Effector memory CD4-positive, alpha-beta T cell (primary cell): ENCODE measurements at places on chromosomes 7 and 10.

GRCh38 chr7:145850636-145851035 is 266.0 kb upstream of the CNTNAP2 start:
- DNase-seq = no peak

DNA sequence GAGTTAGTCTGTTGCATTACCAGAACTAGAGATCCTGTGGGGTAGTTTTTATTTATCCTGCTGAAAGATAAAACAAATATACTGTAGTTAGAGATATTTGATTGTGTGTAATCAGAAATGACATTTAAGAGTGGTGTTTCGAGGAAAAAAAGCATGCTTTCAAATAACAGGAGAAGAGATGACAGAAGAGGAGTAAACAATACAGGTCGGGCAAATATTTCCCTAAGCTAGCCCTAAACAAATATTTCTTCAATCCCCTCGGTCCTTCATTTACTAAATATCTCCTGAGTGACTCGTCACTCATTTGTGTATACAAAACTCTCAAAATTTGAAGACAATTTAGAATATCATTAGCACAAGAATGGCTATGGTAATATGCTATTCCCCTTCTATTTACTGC is 219.7 kb upstream of the FERD3L start:
- no peak for DNase-seq

DNA sequence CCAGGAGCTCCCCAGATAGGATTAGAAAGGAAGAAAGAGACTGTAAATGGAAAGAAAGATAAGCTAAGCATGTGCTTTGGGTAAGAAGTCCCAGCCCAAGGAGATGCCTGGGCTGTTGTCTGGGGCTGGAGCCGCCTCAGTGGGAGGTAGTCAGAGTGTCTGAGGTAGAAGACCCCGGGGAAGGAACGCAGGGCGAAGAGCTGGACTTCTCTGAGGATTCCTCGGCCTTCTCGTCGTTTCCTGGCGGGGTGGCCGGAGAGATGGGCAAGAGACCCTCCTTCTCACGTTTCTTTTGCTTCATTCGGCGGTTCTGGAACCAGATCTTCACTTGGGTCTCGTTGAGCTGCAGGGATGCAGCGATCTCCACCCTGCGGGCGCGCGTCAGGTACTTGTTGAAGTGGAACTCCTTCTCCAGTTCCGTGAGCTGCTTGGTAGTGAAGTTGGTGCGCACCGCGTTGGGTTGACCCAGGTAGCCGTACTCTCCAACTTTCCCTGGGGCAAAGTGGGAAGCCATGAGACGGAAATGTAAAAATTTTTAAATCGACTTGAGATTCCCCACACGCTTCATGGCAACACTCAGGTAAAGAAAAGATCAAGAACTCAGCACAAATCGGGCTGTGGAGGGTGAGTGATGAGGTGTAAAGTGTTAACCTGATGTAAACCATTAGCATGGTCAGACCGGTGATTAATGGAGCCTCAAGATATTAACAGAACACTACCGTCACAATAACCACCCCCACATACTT is 1.3 kb downstream of the HOXA1 start:
- no peak for DNase-seq

GRCh38 chr7:55172161-55172560 is 153.3 kb downstream of the EGFR start:
- no peak for DNase-seq

GRCh38 chr7:95897557-95898251 is 125.3 kb downstream of the DYNC1I1 start:
- no peak for DNase-seq

DNA sequence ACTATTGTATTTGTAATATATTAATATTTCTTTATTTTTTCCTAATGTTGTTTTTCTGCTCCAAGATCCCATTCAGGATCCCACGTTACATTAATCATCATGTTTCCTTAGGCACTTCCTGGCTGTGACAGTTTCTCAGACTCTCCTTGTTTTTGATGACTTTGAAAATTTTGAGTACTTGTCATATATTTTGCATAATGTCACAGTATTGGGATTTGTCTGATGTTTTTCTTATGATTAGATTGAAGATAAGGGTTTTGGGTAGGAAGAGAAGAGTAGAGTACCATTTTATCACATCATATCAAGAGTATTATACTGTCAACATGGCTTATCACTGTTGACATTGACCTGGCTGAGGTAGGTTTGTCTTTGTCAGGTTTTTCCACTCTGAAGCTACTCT is 146.3 kb upstream of the TPK1 start:
- no peak for DNase-seq

DNA sequence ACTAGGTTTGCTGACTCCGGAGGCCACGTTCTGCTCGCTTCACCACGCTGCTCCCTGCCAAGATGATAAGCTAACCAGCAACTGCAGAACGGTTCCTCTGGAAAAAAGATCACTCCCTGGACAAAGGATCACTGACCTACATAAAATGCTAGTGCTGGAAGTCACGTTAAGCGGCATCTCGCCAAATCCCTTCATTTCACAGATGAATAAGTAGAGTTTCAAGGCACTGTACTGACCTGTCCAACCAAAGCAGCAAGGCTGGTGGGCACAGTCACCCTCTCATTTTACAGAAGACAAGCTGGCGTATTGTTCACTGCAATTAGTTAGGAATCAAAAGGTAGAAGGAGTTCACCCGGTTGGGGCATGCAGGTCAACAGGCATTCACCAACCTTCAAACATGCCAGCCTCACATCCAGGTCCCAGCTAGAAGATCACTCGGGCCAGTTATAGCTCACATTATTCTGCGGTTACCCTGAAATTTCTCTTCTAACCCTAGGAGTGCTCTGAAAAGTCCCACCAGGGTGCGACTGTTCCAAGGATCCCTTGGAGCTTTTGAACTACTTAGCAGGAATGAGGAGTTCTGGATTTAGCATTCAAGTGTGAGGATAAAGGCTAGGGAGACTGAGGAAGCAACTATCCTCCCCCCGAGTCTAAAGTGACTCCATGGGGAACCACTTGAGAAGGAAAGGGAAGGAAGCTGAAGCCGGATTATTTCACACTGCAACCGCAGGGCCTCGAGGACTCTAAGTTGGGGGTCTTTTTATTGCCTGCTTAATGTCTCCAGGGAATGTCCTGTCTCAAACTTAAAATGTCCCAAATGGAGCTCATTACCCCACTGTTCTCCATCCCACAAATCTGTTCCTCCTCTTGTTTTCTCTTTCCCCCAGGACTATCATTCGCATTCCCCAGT is 32.8 kb downstream of the HIPK2 start:
- no peak for DNase-seq
